ENCODE measurements at places on chromosomes 2 and 18. TPM values are rescaled to one million over a fixed set of nuclear protein-coding genes. Genes with fewer than 3 reads are reported as not detected.
A peak's percentile ranks its signal among the peaks of the same experiment; 100 is the strongest.

DNA sequence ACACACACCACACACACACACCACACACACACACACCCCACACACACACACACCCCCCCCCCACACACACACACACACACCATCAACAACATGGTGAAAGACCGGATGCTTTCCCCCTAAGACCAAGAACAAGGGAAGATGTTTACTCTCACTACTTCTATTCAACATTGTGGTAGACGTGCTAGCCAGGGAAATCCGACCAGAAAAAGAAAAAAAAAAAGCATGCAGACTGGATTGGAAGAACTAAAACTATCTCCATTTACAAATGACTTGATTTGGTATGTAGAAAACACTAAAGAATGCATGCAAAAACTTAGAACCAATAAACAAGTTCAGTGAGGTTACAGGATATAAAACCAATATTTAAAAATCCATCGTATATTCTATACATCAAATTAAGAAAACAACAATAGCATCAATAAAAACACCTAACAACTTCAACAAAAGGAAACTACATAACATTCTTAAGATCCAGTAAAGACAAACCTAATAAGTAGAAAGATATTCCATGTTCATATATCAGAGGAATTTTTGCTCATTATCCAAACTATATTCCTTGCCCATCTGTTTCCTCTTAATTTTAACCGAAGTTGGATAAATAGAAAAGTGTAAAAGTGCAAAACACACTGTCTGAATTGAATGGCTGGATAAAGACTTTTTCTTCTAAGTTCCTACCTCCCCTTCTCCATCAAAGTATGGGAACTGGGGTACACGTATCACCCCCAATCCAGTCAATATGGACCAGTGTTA lies 51.5 kb upstream of the RNU4ATAC start:
- no peaks in the 10 kb centered on the region for H3K27me3 ChIP-seq
- peaks cover 8% of the 10 kb centered on the region for H3K36me3 ChIP-seq
- H3K27ac ChIP-seq: no peak overlapping the region
- peaks cover 35% of the 10 kb centered on the region for H3K4me1 ChIP-seq

- H3K4me1 ChIP-seq: peaks cover 8% of the 10 kb centered on the region
- DNase-seq: no peak
- no peak overlapping the region for H3K27ac ChIP-seq
- no peaks in the 10 kb centered on the region for H3K27me3 ChIP-seq
Measured at GRCh38 chr18:56444201-56444600, 194.2 kb downstream of the TXNL1 start.

- H3K4me3 ChIP-seq: no peak overlapping the region
- H3K4me1 ChIP-seq: no peaks in the 10 kb centered on the region
- no peak for DNase-seq
- H3K27ac ChIP-seq: no peak overlapping the region
- no peaks in the 10 kb centered on the region for H3K36me3 ChIP-seq
Measured at GRCh38 chr18:2002604-2003003, 568.7 kb downstream of the METTL4 start.

- no peak overlapping the region for H3K4me3 ChIP-seq
- no peaks in the 10 kb centered on the region for H3K36me3 ChIP-seq
- no peak for DNase-seq
Measured at GRCh38 chr2:33241581-33241980, 234.9 kb upstream of the RASGRP3 start.

- no peak overlapping the region for H3K27ac ChIP-seq
- H3K27me3 ChIP-seq: no peaks in the 10 kb centered on the region
- no peaks in the 10 kb centered on the region for H3K36me3 ChIP-seq
Measured at GRCh38 chr2:47945046-47945781, 38.9 kb upstream of the FBXO11 start.

GRCh38 chr18:31040686-31041270 lies 1.8 kb downstream of the DSC3 start:
- H3K4me1 ChIP-seq: peaks cover 8% of the 10 kb centered on the region
- H3K36me3 ChIP-seq: no peaks in the 10 kb centered on the region
- no peak for DNase-seq
- peak overlapping the region; percentile 89 for H3K27ac ChIP-seq

DNA sequence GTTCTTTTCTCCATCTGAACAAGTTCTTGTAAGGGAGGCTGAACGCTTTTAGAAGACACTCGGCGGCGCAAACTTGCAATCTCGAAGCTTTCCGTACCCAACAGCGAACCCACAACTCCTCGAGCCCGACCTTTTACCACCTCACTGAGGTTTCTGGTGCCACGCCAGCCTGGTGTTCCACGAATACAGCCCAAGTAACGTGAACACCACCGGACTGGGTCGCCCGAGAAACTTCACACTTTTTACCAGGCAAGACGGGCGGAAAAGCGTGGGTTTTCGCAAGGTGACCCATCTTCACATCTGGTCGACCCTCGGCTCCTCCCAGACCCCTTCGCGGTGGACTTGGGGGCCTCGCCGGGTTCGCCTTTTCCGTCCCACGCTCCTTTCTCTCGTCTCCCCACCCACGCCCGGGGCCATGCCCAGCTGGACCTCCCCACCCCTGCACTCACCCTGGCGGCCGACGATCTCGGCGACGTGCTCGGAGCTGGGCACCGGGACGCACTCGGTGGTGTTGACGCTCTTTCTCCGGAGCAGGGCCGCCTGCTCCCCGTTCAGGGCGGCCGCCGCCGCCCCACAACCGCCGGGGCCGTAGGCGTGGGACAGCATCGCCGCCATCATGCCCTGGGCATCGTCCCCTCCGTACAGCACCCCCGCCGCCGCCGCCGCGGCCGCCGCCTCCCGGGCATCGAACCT lies 1.2 kb downstream of the MEX3C start:
- H3K27me3 ChIP-seq: no peaks in the 10 kb centered on the region
- peak; percentile 81 for DNase-seq
- peak overlapping the region; percentile 93 for H3K4me3 ChIP-seq
- H3K4me1 ChIP-seq: peaks cover 44% of the 10 kb centered on the region

DNA sequence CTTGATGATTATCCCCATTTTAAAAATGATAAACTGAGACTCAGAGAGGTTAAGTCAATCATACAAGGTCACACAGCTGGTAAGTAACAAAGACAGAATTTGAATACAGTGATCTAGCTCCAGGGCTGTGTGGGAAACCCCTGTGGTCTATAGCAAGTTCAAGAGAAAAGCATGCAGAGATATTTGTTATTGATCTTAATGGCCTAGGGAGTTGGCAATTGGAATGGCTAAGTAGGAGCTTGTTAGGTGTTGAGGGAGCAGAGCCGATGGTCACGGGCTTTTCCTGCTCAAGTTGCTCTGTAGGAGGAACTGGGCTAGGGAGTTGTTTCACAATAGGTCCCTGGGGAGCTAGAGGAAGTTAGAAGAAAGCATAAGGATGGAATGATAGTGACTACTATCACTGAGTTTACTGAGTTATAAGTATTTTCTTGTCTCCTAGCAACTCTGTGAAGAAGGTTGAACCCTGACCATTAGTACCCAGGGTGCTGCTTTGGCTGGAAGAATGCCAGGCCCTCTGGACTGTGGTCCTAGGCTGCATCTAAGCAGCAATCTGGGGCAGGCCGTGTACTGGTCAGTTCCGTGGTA lies 30.0 kb downstream of the RNF125 start:
- H3K4me3 ChIP-seq: no peak overlapping the region
- H3K4me1 ChIP-seq: peaks cover 19% of the 10 kb centered on the region
- no peak for DNase-seq
- H3K27ac ChIP-seq: peak overlapping the region; percentile 53

GRCh38 chr2:17614174-17614930 lies 73.9 kb downstream of the VSNL1 start:
- H3K4me1 ChIP-seq: no peaks in the 10 kb centered on the region
- no peaks in the 10 kb centered on the region for H3K27me3 ChIP-seq
- H3K4me3 ChIP-seq: no peak overlapping the region

DNA sequence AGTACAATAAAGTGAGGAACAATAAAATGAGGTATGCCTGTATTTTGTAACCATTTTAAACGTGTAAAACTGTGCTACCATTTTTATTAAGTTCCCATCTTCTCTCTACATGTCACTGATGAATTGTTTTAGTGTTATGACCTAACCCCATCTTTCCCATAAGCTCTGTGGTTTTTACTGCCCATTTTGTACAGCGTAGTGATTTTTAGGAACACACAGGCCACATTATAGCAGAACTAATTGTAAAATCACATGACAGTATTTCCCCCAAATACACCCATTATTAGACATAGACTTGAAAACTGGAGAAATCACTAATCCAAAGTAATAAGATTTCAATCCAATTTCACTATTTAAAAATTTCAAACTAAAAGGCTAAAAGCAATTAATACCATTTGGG lies 130.7 kb downstream of the TMEM247 start:
- H3K36me3 ChIP-seq: peaks cover 5% of the 10 kb centered on the region
- H3K27ac ChIP-seq: no peak overlapping the region
- no peak overlapping the region for H3K4me3 ChIP-seq
- no peaks in the 10 kb centered on the region for H3K4me1 ChIP-seq

GRCh38 chr18:48783616-48784520 lies 166.9 kb downstream of the SMAD7 start:
- H3K4me3 ChIP-seq: no peak overlapping the region
- H3K27me3 ChIP-seq: no peaks in the 10 kb centered on the region
- no peak overlapping the region for H3K27ac ChIP-seq
- H3K36me3 ChIP-seq: no peaks in the 10 kb centered on the region
- no peak for DNase-seq

GRCh38 chr2:107062173-107062572 lies 176.2 kb upstream of the ST6GAL2 start:
- no peak overlapping the region for H3K4me3 ChIP-seq
- H3K27ac ChIP-seq: no peak overlapping the region
- H3K27me3 ChIP-seq: no peaks in the 10 kb centered on the region
- H3K36me3 ChIP-seq: no peaks in the 10 kb centered on the region
- no peak for DNase-seq
- no peaks in the 10 kb centered on the region for H3K4me1 ChIP-seq

DNA sequence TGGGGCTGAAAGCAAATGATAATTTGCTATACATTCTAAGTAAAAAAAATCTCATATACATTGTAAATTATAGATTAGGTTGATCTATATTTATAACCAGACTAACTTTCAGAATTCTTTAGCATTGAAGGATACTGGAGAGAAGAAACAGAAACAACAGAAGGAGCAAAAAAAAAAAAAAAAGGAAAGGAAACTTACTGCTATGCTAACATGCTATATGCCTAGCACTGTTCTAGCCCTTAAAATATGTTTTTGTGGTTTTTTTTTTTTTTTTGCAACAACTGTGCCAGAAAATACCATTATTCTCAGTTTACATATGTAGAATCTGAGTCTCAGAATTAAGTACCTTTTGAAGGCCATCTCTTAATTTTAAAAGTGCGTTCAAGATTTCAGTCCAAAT lies 204.9 kb upstream of the MC4R start:
- no peak for DNase-seq
- no peaks in the 10 kb centered on the region for H3K4me1 ChIP-seq
- H3K27ac ChIP-seq: no peak overlapping the region
- no peaks in the 10 kb centered on the region for H3K27me3 ChIP-seq
- no peak overlapping the region for H3K4me3 ChIP-seq
- no peaks in the 10 kb centered on the region for H3K36me3 ChIP-seq

- no peaks in the 10 kb centered on the region for H3K36me3 ChIP-seq
- no peak for DNase-seq
- peak overlapping the region; percentile 68 for H3K27ac ChIP-seq
- H3K27me3 ChIP-seq: no peaks in the 10 kb centered on the region
Measured at GRCh38 chr18:13265911-13266217, 47.3 kb downstream of the LDLRAD4 start.

GRCh38 chr18:35747894-35748472 lies 166.4 kb downstream of the GALNT1 start:
- no peak for DNase-seq
- H3K27ac ChIP-seq: no peak overlapping the region
- no peaks in the 10 kb centered on the region for H3K36me3 ChIP-seq
- no peaks in the 10 kb centered on the region for H3K27me3 ChIP-seq
- H3K4me3 ChIP-seq: no peak overlapping the region

DNA sequence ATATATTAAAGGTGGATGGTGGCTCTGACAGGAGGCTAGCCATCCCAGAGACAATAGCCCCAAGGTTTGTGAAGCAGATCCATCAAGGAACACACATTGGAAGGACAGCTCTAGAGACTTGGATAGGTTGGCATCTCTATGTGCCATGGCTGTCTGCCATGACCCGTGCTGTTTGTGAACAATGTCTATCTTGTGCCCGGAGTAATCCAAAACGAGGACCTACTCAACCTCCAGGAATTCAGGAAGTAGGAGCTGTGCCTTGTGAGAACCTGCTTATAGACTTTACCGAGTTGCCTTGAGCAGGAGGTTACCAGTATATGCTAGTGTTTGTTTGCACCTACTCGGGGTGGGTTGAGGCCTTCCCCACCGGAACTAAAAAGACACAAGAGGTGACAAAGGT lies 43.1 kb upstream of the SELENOI start:
- DNase-seq: no peak
- no peaks in the 10 kb centered on the region for H3K27me3 ChIP-seq
- H3K27ac ChIP-seq: no peak overlapping the region
- peaks cover 52% of the 10 kb centered on the region for H3K4me1 ChIP-seq
- no peak overlapping the region for H3K4me3 ChIP-seq
- no peaks in the 10 kb centered on the region for H3K36me3 ChIP-seq

GRCh38 chr2:188023035-188023434 lies 268.6 kb upstream of the GULP1 start:
- H3K4me1 ChIP-seq: no peaks in the 10 kb centered on the region
- no peak overlapping the region for H3K27ac ChIP-seq
- no peak for DNase-seq
- H3K4me3 ChIP-seq: no peak overlapping the region
- H3K27me3 ChIP-seq: no peaks in the 10 kb centered on the region
- no peaks in the 10 kb centered on the region for H3K36me3 ChIP-seq

GRCh38 chr18:77197073-77197472 lies 52.6 kb upstream of the GALR1 start:
- H3K36me3 ChIP-seq: no peaks in the 10 kb centered on the region
- H3K27me3 ChIP-seq: no peaks in the 10 kb centered on the region
- H3K4me1 ChIP-seq: no peaks in the 10 kb centered on the region
- H3K27ac ChIP-seq: no peak overlapping the region
- DNase-seq: no peak

DNA sequence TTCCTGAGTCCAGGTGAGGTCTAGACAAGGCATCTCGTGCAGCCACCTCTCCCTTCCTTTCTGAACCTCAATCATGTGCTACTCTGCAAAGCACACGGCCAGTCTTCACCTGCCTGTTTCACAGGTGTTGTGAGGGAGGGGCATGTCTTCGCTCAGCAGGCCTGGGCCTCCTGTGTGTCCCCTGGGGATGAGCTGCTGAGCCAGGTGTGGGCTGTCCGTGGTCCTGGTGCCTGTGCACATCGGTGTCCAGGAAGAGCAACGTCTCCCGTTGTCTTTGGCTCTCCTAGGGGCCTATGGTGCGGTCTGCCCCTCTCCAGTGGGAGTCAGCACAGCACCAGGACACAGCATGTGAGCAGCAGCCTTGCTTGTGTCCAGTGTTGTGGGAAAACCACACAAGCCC lies 16.7 kb downstream of the ARHGEF4 start:
- no peak for DNase-seq
- no peak overlapping the region for H3K27ac ChIP-seq

Gene GKN1
- total RNA-seq: not detected

Gene CXCR1
- total RNA-seq: 1.0 TPM

Gene SLC5A7
- total RNA-seq: not detected

Gene CDK5R2
- total RNA-seq: not detected

Gene DES
- 11.4 TPM for total RNA-seq

Gene LDLRAD4
- 13.1 TPM for total RNA-seq

Gene IL36A
- not detected for total RNA-seq

Gene GKN2
- total RNA-seq: not detected
